Glutamatergic neuron (in vitro differentiated cells): ENCODE measurements at places on chromosomes 6 and 20.
A peak's percentile ranks its signal among the peaks of the same experiment; 100 is the strongest.

DNA sequence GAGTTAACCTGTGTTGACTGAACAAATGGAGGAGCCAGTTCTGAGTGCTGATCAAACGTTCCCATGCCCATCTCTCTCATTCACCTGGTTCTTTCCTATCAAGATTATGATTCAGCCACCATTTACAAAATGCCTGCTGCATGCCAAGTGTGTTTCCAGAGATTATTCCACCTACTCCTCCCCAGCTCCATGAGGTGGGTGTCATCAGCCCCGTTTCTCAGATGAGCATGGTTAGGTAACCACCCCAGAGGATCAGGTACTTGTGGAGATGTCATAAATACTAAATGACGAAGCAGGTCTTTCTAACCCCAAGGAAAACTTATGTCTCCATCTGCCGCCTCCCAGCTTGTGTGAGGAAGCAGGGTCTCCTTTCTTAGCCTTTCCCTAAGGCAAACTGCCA is 2.1 kb downstream of the BANF2 start:
- no peaks in the 10 kb centered on the region for H3K4me1 ChIP-seq
- H3K4me3 ChIP-seq = no peak overlapping the region
- peaks cover 1% of the 10 kb centered on the region for H3K36me3 ChIP-seq
- H3K27me3 ChIP-seq = peaks cover 7% of the 10 kb centered on the region
- DNase-seq = no peak
- no peak overlapping the region for H3K27ac ChIP-seq

GRCh38 chr6:14016432-14016831 is 91.7 kb downstream of the RNF182 start:
- no peak overlapping the region for H3K4me3 ChIP-seq
- no peak overlapping the region for H3K27ac ChIP-seq
- H3K4me1 ChIP-seq = no peaks in the 10 kb centered on the region
- DNase-seq = no peak
- peaks cover 13% of the 10 kb centered on the region for H3K36me3 ChIP-seq

DNA sequence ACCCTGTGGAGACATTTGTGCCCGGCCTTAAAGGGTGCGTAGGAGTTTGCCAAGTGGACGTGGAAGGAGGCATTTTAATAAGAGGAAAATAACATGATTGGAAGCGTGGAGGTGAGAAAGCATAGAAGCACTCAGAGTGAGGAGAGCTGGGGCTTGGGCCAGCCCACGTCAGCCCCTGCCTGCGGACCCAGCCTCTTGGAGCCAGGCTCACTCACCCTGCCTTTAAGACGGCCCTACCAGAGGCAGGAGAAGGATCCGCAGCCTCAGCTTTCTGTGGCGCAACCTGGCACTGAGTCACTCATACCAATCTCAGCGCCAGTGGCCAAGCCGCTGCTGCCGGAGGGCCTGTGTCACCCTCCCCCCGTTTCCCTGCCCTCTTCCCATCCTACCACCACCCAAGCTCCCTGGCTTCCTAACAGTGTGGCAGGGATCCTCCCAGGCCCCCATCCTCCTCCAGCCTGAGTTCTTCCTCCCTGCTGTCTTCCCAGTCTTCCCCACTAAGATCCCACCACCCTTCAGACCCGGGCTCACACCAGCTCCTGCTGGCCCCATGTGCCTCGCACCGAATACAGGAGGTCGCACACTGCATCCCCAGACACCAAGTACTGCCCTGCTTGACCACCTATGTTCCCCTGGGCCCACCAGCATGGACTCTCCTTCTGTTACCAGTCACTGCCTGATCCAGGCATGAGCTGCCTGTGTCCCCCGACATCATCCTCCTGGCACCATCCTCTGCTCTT is 285.2 kb downstream of the UST start:
- no peak for DNase-seq
- peak overlapping the region; percentile 24 for H3K4me3 ChIP-seq
- H3K27ac ChIP-seq = peak overlapping the region; percentile 67
- peaks cover 51% of the 10 kb centered on the region for H3K4me1 ChIP-seq
- H3K36me3 ChIP-seq = no peaks in the 10 kb centered on the region

GRCh38 chr6:20370393-20370792 is 31.3 kb upstream of the E2F3 start:
- H3K4me3 ChIP-seq = no peak overlapping the region
- peaks cover 1% of the 10 kb centered on the region for H3K27me3 ChIP-seq
- no peaks in the 10 kb centered on the region for H3K4me1 ChIP-seq
- DNase-seq = no peak

DNA sequence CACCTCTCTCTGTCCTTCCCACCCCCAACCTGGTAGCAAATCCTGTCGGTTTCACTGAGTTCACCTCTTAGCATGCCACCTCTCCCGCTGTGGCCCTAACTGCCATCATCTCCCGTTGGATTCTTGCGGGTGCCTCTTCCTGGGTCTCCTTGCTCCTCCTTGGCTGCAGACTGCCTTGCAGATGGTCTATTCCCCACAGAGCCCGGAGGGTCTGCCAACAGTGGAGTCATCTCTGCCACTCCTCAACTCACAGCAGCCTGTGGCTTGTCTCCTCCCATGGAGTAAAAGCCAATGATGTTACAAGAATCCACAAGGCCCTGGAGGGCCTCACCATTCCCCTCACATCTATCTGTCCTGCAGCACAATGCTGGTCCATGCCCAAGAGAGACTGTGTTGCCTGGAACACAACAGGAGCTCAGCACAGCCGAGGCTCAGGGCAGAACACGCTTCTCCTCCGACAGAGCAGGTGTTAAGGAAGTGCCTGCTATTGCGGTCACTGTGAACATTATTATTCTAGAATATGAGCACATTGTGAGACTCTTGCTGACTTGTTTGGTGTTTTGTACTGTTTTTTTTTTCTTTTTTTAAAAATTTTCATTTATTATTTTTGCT is 241.8 kb upstream of the SULF2 start:
- no peaks in the 10 kb centered on the region for H3K27me3 ChIP-seq
- no peak for DNase-seq
- peaks cover 28% of the 10 kb centered on the region for H3K4me1 ChIP-seq
- no peak overlapping the region for H3K4me3 ChIP-seq
- H3K36me3 ChIP-seq = peaks cover 6% of the 10 kb centered on the region
- no peak overlapping the region for H3K27ac ChIP-seq

DNA sequence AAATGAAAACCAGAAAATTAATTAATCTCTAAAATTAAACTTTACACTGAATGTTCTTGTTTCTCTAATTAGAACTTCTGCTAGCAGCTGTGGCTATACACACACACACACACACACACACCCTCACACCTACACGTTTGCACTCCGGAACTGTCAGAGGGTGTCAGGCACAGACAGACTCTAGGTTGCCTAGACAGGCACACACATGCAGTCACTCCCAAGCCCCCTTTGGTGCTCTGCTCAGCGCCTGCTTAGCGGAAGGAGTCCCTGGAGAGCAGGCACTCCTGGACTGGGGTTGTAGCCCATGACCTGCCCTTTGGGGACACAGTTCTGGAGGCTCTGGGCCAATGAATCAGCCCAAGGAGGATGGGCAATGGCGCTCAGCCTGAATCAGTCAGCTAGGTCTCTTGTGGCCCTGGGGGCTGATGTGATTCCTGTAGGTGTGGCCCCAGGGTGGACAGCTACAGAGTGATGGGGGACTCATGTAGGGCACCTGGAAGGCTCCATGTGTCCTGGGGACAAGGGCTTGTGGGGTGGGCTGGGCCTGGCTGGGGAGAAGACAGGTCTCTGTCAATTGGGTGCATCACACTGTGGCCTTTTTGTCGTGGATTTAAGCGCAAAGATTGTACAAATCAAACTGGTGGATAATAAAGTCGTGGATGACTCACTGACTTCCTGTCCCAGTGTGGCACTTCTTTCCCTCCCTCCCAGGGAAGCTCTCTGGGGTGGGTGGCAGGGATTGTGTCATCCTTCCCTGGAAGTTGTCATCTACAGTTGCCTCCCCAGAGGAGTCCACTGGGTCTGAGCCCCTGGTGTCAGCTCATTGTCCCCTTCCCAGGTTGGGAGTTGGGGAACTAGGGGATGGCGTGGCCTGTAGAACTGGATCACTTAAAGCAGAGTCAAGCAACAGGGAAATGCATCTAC is 8.8 kb downstream of the TMEM151B start:
- H3K4me3 ChIP-seq = no peak overlapping the region
- peaks cover 30% of the 10 kb centered on the region for H3K4me1 ChIP-seq
- peak overlapping the region; percentile 76 for H3K27ac ChIP-seq
- peaks cover under 1% of the 10 kb centered on the region for H3K36me3 ChIP-seq
- H3K27me3 ChIP-seq = peaks cover 30% of the 10 kb centered on the region

- no peak overlapping the region for H3K27ac ChIP-seq
- no peaks in the 10 kb centered on the region for H3K36me3 ChIP-seq
- H3K4me1 ChIP-seq = peaks cover 15% of the 10 kb centered on the region
- no peak overlapping the region for H3K4me3 ChIP-seq
Observed at GRCh38 chr6:44837255-44837654, 449.7 kb downstream of the CDC5L start.

DNA sequence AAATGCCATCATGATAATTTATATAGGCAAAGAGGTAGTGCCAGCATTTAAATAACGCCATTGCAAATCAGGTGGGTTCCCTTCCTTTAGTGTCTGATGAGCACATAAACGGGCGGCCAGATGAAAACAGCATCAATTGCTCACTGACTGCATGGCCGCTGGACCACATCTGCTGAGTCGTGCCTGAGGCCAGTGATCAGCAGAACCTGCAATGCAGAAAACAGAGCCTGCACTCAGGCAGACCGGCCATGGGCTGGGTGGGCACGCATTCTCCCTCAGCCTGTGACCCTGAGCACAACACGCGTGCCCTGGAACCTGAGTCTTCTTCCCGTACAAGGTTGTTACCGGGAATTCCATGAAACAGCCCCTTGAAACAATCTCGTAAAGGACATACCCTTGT is 144.0 kb upstream of the THBS2 start:
- no peaks in the 10 kb centered on the region for H3K4me1 ChIP-seq
- H3K27me3 ChIP-seq = no peaks in the 10 kb centered on the region
- no peaks in the 10 kb centered on the region for H3K36me3 ChIP-seq
- no peak overlapping the region for H3K4me3 ChIP-seq
- no peak for DNase-seq

- H3K4me3 ChIP-seq = no peak overlapping the region
- H3K27me3 ChIP-seq = no peaks in the 10 kb centered on the region
- no peak for DNase-seq
- H3K27ac ChIP-seq = no peak overlapping the region
Observed at GRCh38 chr20:38222923-38223742, 37.4 kb downstream of the KIAA1755 start.

DNA sequence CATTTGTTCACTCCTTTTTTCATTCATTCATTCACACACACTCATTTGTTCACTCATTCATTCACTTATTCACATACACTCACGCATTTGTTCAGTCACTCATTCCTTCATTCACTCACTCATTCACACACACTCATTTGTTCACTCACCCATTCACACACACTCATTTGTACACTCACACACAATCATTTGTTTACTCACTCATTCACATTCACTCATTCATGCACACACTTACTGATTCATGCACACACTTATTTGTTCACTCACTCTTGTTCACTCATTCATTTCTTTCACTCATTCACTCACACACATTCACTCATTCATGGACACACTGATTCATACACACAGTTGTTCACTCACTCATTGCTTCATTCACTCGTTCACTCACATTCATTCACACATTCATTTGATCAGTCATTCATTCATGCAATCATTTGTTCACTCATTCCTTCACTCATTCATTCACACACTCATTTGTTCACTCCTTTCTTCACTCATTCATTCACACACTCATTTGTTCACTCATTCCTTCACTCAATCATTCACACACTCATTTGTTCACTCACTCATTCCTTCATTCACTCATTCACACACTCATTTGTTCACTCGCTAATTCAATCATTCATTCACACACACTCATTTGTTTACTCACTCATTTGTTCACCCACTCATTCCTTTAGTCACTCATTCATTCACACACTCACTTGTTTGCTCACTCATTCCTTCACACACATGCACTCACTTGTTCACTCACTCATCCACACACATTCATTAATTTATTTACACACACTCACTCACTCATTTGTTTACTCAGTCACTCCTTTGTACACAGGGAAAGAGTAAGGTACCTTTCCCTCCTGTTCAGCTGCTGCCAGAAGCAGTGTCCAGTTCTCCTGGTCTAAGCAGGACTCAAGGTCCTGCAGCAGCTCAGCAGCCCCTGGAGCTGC is 50.7 kb upstream of the BHLHE23 start:
- peaks cover 16% of the 10 kb centered on the region for H3K4me1 ChIP-seq
- H3K36me3 ChIP-seq = peaks cover 8% of the 10 kb centered on the region
- no peak overlapping the region for H3K4me3 ChIP-seq
- peak; percentile 1 for DNase-seq

- no peaks in the 10 kb centered on the region for H3K36me3 ChIP-seq
- H3K27me3 ChIP-seq = peaks cover 18% of the 10 kb centered on the region
- H3K4me1 ChIP-seq = peaks cover 18% of the 10 kb centered on the region
- H3K27ac ChIP-seq = peak overlapping the region; percentile 99
Observed at GRCh38 chr6:158232316-158233213, 64.4 kb downstream of the GTF2H5 start.

- peaks cover 1% of the 10 kb centered on the region for H3K27me3 ChIP-seq
- no peak overlapping the region for H3K4me3 ChIP-seq
- H3K4me1 ChIP-seq = no peaks in the 10 kb centered on the region
- no peaks in the 10 kb centered on the region for H3K36me3 ChIP-seq
- DNase-seq = no peak
Observed at GRCh38 chr6:66478705-66479104, 771.7 kb upstream of the EYS start.

DNA sequence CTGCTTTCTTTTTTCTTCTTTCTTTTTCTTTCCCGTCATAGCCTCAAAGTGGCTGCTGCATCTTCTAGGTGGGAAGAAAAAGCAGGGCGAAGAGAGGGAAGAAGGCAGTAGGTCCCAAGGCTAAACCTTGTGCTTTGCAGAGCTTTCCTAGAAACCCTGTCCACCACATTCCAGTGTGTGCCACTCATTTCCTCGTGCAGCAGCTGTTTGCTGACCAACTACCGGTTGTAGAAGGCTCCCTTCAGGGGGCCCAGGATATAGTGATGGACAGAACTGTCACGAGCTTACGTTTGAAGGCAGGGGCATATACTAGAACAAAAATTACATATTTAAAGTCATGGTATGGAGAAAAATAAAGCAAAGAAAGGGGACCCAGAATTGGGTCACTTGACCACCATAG is 103.0 kb downstream of the SASH1 start:
- DNase-seq = no peak
- no peaks in the 10 kb centered on the region for H3K4me1 ChIP-seq
- no peak overlapping the region for H3K27ac ChIP-seq

DNA sequence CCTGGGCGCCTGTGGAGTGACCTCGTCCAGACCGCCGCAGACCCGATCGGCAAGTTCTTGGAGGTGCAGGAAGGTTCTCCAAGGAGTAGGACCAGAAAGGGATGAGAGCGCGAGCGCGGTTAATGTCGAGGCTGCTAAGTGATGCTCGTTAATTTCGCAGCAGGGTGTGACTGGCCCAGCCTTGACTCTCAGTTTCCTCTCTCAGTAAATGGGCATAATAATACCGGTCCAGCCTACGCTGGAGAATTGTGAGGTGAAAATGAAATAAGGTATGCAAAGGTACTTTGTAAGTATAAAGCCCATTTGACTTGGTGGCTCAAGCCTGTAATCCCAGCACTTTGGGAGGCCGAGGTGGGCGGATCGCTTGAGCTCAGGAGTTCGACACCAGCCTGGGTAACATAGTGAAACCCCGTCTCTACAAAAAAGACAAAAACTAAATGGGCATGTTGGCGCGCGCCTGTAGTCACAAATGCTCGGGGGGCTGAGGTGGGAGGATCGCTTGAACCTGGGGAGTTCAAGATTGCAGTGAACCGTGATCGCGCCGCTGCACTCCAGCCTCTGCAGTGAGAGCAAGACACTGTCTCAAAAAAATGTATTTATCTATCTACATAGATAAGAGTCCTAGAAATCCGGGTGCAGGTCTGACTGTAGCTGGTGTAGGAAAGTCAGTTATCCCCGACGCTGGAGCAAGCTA is 634 bp upstream of the BTBD9 start:
- H3K36me3 ChIP-seq = no peaks in the 10 kb centered on the region
- no peaks in the 10 kb centered on the region for H3K27me3 ChIP-seq
- peak overlapping the region; percentile 94 for H3K4me3 ChIP-seq
- DNase-seq = no peak
- peak overlapping the region; percentile 84 for H3K27ac ChIP-seq
